Hippocampal formation (tissue), 2 donors: ENCODE measurements at places on chromosomes 7 and 10.
A peak's percentile ranks its signal among the peaks of the same experiment; 100 is the strongest.

DNA sequence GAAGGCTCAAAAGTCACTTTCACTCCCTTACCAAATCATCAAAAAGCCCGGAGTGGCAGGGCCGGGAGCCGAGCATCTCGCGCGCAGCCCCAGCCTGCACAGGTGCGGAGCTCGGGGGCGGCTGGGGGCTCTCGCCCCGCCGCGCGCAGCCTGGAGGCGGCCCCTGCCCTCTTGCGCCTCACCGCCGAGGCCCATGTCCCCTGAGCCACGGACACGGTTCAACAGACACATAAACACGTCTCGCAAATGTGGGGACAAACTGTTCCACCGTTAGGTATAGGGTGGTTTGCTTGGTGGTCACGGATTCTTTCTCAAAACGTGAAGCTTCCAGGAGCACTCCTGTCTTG is 700 bp downstream of the GSAP start:
- no peak for DNase-seq

DNA sequence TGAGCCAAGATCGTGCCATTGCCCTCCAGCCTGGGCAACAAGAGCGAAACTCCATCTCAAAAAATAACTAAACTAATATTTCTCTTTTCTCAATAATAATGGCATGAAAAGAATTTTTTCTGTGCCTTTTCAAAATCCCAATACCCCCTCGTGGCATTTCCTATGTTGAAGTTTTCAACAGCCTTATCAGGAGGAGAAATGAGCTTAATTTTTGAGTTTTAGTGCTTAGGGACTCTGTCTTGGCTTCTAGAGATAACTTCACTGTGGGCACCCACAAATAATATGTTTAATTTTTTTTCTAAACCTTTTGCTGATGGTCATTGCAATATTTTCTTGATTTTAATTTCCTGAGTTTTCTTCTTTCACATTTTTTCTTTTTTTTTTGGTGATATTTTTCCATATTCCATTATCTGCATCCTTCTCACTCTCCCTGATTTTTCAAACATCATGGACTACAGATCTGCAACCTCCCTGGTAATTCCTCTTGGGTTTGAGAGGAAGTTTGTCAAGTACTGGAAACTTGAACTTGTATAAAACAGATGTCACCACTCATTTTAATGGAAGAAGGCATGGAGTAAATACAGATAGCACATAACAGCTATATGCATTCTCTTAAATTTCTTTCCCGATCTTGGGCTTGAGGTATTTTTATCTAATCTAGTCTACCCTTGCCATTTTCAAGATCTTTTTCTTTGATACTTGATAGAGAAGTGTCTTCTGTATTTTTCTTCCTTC is 84.0 kb downstream of the KAT6B start:
- DNase-seq = no peak

- no peak for DNase-seq
Measured at GRCh38 chr10:30219971-30220751, 128.9 kb downstream of the MTPAP start.

DNA sequence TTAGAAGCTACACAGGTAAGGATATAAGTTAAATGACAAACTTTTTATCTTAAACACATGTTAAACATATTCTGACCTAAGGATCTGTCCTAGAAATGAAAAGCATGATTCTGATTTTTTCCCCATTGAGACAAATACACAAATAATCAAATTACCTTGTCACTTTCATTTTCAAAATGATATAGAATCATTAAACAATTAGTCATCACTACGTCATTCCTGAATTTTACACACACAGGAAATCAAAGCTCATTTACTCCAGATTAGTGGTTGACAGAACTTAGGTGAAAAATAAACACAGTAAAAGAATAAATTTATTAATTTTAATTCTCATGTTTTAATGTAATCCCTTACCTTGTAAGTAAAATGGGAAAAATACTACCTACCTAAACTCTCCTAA is 89.0 kb downstream of the AASS start:
- DNase-seq = no peak

DNA sequence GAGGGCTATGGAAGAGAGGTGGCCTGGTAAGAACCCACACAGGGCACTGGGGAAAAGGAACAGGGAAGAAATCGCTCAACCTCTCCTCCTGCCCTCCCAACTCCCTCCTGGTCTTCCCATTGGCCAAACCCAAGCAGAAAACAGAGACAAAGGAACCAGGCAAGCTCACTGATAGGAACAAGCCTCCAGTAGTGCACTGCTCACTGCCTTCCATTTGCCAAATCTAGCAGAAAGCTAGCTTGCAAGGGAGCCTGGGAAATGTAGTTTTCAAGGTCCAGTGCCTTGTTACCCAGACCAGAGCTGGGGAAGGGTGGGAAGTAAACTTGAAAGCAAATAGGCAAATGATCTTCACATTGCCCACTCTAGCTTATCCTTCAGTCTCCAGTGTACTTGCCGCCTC is 556.1 kb upstream of the AUTS2 start:
- DNase-seq = no peak

- no peak for DNase-seq
Measured at GRCh38 chr7:41431671-41432070, 271.2 kb downstream of the INHBA start.

- no peak for DNase-seq
Measured at GRCh38 chr10:17196045-17196444, 5.4 kb downstream of the TRDMT1 start.

GRCh38 chr7:2393706-2394105 is 9.7 kb upstream of the CHST12 start:
- DNase-seq = no peak

GRCh38 chr7:155313096-155313495 is 15.4 kb downstream of the INSIG1 start:
- DNase-seq = no peak

- DNase-seq = no peak
Measured at GRCh38 chr10:91907914-91908336, 1.4 kb downstream of the FGFBP3 start.

DNA sequence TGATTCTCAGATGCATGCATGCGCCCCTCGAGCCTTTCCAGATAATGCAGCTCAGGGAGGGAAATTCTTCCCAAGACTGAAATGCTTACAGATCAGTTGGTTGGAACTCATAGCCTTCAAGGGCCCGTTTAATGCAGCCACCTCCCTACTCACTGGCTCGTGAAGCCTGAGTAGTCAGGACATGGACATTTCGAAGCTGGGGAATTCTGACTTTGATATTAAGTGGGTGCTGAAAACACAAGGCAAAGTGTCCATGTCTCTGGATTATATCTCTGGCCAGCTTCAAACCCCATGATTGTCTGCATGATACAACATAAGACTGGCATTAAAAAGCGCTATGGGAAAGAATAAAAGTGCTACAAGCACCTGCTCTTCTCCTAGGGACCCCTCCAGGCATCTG is 207.5 kb downstream of the HERPUD2 start:
- DNase-seq = no peak

DNA sequence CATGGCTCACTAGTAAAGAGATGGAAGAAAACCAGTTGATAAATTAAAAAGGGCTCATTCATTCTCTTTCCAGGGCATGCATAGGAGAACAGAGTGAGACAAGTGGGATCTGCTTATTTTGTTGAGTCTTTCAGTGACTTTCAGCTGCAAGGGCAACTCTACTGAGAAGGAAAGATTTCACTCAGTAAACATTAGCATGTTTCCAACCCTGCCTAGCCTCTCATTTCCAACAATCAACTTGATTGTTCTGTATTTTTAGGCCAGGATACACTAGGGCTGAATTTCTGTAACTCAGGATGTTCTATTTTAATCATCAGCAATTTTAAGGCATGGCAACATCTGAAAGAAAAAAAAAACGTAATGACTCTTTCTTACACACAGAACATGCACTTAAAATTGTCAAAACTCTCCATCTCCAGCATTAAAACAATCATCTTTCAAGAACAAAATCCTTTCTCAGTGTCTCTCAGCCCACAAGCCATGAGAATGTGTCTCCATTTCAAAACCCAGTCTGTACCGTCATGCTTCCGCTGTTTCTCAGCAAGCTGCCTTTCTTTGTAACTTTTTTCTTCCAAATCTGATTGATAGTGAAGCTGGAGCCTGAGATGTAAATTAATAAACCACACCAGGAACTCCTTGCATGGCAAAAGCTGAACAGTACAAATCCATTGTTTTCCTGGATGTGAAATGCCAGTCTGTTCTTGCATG is 147.2 kb upstream of the KLF14 start:
- DNase-seq = no peak

DNA sequence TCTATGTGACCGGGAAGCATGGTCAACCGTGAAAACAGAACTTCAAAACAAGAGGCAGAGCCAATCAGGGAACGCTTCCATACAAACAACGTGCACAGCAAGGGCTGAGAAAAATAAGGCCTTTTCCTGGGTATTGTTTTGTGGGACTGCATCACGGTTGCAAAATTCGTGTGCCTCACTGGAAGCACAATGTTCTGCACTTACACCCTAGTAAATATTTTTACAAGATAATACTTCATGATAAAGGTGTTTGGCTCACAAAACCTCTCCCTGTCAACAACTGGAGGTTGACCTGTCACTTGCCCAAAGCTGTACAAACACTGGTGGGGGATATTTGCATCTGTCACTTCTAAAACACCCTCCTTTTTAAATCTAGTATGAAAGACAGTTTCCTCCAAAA is 37.0 kb downstream of the KLF6 start:
- DNase-seq = no peak

DNA sequence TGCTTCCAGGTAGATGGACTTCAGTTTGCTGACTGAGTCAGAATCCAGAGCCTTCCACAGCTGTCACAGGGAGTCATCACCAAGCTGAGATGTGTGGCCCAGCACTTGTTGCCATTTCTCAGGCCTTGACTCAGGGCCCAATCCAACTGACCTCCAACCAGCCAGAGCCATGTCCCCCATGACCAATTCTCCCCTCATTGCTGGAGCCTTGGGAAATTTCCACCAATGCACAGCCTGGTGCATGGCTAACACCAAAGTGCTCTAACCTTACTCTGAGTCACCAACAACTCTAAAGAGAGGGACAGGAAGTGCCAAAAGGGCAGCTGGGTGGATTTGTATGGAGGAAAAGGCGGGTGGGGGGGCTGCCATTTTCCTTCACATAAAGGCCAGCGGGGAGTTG is 13.4 kb upstream of the GLI3 start:
- DNase-seq = no peak

- no peak for DNase-seq
Measured at GRCh38 chr10:71084061-71084817, 128.1 kb upstream of the UNC5B start.

DNA sequence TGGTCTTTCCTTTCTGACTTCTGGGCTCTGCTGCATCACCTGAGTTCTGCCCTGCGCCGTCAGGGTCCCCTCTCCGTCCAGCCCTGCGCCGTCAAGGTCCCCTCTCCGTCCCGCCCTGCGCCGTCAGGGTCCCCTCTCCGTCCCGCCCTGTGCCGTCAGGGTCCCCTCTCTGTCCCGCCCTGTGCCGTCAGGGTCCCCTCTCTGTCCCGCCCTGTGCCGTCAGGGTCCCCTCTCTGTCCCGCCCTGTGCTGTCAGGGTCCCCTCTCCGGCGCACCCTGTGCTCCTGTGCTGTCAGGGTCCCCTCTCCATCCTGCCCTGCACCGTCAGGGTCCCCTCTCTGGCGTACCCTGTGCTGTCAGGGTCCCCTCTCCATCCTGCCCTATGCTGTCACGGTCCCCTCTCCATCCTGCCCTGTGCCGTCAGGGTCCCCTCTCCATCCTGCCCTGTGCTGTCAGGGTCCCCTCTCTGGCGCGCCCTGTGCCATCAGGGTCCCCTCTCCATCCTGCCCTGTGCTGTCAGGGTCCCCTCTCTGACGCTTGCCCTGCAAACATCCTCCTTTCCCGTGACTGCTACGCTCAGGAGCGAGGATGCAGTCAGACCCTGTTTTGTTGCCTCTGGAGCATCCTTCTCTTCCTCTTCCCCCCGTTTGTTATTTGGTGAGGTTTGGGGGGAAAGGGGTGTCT is 66.4 kb downstream of the INPP5A start:
- no peak for DNase-seq

DNA sequence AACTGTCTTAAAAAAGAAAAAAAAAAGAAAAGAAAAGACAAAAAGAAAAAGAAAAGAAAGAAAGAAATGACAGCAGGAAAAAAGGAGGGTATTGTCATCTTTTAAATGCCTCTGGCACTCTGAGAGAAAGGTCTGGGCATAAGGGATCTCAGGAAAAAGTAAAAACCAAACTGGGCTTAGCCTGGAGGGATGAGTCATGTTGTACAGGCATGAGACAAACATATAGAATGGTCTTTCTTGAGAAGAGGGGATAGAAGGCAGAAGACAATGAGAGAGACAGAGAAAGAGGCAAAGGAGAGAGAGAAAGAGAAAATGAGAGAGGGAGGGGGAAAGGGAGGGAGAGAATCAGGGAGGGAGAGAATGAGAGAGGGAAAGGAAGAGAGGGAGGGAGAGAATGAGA is 32.3 kb upstream of the KCNMA1 start:
- no peak for DNase-seq

DNA sequence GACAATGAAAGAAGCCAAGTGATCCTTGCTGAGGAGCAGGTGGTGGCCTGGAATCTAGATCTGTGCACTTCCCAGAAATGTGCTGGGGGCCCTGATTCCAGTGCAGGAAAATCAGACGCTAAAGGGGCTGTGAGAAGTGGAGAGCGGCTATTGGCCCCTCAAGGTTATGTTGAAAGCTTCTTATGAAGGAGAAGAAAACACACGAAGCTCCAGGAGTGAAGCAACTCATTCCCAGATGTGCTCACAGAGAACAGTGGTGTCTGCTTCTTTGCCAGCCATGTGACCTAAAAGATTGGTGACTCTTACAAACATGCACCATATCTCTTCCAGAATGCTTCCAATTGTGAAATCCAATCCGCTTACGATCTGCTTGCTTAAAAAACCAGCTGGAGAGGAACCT is 679.3 kb upstream of the IGFBP3 start:
- DNase-seq = no peak

- peak; percentile 3 for DNase-seq
Measured at GRCh38 chr10:29811751-29812427, 177.1 kb upstream of the SVIL start.

GRCh38 chr10:126570621-126571602 is 99.6 kb downstream of the C10orf90 start:
- DNase-seq = no peak

GRCh38 chr10:110286841-110287240 is 17.9 kb downstream of the SMNDC1 start:
- DNase-seq = no peak

- DNase-seq = no peak
Measured at GRCh38 chr7:46610746-46611145, 689.7 kb upstream of the IGFBP3 start.

GRCh38 chr7:7858559-7858958 is 110.0 kb upstream of the GLCCI1 start:
- no peak for DNase-seq

GRCh38 chr10:132685101-132685891 is 100.7 kb downstream of the NKX6-2 start:
- DNase-seq = peak; percentile 88
